ENCODE measurements at places on chromosomes 5 and 9.

- no peak for DNase-seq
These were observed 2.8 kb downstream of the NPR3 start for GRCh38 chr5:32713770-32714381.

DNA sequence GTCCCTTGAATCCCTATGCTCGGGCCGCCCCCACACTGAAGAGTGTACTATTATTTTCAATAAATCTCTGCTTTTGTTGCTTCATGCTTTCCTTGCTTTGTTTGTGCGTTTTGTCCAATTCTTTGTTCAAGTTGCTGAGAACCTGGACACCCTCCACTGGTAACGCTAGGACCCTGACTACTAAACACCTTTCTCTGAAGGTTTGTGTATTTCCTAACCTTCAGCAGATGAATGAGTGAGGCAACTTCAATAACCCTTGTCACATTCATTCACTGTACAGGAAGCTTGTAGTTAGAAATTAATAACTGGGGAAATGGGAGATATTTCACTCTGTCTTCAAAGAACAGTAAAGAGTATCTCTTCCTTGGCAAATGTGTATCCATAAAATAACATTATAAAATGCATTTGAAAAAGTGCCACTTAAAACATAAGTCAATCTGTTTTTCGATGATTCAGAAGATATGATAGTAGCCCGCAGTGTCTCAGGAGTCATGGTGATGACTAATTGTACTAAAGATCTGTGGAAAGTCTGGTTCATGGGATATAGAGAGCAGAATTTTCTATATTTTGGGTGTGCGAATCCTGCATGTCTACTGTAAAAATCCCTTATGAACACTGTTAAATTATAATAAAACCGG lies 43.2 kb upstream of the ANKH start:
- DNase-seq: no peak

DNA sequence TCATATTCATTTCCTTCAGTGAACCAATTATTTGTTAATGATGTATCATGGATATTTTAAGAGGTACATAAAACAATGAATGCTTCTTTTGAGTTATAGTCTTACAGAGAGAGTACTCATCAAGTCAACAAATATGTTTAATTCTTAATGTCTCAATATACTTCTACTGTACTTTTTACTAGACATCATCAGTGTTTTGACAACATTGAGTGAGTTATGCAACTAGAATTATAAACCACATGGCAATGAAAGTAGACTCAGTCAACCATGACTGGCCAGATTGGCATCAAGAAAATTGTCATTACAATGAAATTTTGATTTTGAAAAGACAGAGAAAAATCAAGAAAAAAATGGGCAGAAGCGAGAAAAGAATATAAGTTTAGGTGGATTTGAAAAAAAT lies 1248.1 kb upstream of the CDH18 start:
- DNase-seq: no peak

- no peak for DNase-seq
These were observed 157.5 kb downstream of the ENC1 start for GRCh38 chr5:74482990-74483389.

GRCh38 chr5:171433352-171433698 lies 13.9 kb downstream of the FGF18 start:
- no peak for DNase-seq

GRCh38 chr5:95762652-95763041 lies 31.5 kb downstream of the RHOBTB3 start:
- DNase-seq: no peak

DNA sequence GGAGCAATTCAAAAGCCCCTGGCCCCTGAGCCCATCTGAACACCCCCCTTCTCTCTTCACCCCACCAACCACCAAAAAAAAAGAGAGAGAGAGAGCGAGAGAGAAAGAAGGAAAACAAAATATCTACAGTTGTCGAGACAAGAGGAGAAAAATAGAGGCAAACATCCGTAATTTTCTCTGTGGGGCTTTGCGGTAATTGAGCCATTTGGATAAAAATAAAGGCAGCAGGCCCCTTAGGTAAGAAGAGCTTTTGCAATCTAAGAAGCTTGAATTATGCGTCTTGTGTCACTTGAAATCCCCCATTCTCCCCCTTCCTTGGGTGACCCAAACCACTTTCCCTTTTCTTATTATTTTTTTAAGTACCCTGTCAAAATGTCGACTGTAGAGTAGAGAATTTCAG lies 35.5 kb upstream of the FUBP3 start:
- no peak for DNase-seq

GRCh38 chr5:138712791-138713190 lies 40.4 kb upstream of the CTNNA1 start:
- no peak for DNase-seq

GRCh38 chr9:8838136-8838535 lies 1038.6 kb upstream of the DMAC1 start:
- no peak for DNase-seq
